ENCODE measurements at places on chromosomes 5 and 9.

DNA sequence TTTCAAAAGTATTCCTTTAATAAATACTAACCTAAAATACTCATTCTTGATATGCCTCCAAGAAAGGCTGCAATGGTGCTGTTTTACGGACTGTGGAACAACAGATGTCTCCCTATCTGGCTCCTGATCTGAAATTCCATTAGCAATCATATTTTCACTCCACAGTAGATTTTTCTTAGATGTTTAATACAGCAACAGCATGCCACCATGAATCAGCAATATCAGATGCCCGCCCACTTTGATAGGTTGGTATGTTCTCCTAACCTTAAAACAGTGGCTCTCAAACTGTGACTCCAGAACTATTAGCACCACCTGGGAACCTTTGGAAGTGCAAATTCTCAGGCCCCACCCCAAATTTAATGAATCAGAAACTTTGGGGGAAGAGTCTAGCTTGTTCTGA is 110.2 kb downstream of the MLLT3 start:
- no peak for DNase-seq

GRCh38 chr5:5158472-5158895 is 18.4 kb downstream of the ADAMTS16 start:
- DNase-seq = no peak

DNA sequence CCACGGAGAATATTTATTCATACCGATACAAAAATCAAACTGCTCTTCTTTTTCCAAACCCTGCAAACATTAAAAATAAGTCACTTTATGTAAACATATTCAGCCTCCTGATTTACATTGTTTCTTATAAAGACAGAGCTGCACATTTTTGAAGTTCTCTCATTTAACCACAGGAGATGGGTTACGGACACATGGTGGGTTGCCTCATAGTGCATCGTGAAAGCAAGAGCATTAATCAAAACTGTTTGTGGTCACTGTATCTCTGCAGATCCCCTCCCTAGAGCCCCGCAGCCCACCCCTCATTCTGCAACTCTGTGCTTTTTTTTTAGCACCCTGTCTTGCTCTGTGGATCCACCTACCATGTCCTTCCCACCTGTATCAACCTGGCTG is 43.3 kb upstream of the EQTN start:
- no peak for DNase-seq

DNA sequence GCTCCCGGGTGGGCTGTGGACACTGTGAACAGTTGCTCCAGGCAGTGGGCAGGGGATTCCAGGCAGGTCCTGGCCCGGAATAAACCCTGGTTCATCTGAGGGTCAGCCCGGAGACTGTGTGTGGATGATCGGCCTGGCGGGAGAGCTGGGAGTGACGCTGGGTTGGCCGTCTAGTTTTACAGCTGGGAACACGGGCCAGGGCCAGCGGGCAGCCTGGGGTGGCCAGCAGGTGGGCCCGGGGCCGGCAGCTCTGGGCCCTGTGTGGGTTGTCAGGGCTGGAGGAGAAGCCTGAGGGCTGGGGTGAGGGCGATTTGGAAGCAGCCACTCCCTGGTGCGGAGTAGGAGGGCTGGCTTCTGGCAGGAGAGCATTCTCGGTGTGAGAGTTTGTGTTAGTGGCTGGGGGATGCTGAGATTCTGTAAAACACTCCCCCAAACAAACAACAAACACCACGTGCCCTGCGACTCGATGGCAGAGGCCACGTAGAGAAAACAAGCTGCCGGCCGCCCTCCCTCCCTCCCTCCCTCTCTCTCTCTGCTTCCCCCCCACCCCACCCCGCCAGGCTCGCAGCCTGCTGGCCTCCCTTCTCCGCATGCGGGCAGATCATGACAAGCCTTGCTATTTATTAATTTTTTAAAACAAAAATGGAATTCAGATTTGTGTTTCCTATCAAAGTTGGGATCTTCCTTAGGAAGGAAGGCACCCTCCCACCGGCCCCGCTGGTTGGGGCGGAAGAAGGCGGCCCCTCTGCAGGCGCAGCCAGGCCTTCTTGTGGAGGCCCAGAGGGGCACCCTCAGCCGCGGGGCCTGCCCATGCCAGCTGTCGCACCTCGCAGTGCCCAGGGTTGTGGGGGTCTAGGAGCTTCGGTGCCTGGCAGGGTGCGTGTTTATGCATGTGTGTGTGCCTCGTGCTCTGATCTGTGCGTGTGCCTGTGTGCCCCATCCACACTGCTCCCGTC is 49.5 kb downstream of the RXRA start:
- no peak for DNase-seq

- DNase-seq = no peak
These were observed 188.0 kb downstream of the SEMA6A start for GRCh38 chr5:116386633-116387032.

GRCh38 chr5:83711982-83712601 is 8.6 kb downstream of the HAPLN1 start:
- peak; percentile 54 for DNase-seq

GRCh38 chr9:136571531-136571930 is 25.7 kb upstream of the NOTCH1 start:
- DNase-seq = no peak

DNA sequence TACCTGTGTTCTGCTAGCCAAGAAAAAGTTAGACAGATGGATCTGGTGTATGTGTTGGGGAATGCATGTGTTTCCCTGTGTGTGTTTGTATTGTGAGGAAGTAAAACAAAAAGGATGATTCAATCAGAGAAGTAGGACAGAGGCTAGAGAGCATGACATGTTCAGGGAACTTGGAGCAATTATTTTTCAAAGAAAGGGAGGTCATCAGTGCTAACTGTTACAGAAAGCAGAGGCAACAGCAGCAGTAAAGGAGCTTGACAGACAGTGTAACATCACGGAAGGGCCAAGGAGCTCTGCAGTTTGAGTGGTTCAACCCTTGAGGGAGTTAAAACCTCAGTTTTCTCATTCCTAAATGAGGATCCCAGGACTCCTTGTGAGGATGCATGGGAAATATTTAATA is 13.2 kb downstream of the SPINK1 start:
- no peak for DNase-seq

DNA sequence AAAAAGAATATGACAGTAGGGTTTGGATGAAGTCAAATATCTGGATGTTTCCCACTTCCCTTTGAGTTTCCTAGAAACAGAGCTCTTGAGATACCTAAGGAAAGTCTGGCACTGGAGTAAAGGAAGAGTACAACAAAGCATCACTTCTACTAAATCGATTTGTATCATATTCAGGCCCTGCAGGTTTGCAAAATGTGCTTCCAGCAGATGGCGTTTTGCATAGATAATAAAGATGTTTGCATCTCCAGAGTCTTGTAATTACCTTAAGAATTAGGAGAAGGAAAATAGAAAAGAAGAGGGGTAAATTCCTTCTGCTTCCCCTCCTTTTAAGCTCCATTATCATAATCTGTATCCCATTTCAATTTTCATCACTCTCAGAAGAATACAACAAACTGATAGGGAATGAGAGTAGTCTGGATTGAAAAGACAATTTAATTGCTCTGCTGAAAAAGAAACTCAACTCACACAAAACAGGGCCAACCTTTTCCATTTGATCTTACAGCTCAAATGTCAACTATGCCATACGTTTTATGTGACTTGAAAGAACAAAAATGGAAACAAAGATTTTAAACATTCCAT is 380.4 kb downstream of the PTPRD start:
- DNase-seq = no peak

GRCh38 chr9:86324308-86324707 is 29.9 kb downstream of the TUT7 start:
- no peak for DNase-seq

DNA sequence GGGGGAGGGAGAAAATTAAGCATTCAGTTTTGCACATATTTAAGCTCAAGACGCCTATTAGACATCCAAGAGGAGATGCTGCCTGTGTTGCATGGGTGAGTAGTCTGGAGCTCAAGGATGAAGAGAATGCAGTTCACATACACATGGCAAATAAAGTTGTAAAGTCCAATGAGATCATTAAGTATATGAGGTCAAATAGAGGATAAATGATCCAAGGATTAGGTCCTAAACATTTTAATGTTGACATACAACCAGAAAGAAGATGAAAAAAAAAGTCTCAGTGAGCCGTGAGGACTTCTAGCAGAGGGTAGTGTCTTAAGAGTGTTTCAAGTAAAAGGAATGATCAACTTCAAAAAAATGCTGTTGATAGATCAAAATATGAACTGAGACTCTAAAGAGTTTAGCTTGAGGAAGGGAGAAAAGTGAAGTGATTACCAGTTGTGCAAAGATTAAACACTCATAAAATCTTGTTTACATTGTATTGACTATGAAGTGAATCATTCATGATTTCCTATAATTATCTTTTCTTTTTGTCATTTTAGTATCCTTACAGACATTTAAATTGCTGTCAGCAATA is 251.8 kb downstream of the ZNF608 start:
- no peak for DNase-seq

DNA sequence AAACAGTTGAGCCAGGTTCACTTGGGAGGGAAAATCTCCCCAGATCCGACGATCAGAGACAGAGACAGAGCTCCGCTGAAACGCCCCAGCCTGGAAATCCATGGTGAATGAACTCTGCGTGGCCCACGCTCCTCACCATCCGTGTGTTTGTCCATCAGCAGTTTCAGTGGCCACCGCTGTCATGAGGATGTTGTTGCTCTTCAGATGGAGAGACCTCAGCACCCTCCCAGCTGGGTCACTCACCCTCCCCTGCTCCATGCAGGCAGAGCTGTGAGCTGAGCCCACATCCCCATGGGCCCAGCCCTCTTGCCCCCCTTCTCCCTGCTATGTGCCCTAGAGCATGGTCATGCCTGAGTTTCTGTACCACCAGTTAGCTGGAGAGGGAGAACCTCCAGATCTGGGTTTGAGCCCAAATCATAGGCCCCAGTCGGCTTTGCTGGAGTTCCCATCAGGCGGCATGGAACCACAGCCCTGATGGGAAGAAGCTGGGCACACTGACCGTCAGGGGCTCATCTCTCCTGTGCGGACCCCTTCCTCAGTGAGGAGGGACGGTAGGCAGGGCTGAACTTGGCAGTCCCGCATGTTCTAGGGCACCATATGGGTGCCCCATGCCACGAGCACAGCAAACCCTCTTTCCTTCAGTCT is 154.4 kb upstream of the COL5A1 start:
- DNase-seq = no peak

GRCh38 chr5:112348387-112348786 is 70.7 kb downstream of the EPB41L4A start:
- DNase-seq = no peak

- DNase-seq = no peak
These were observed 18.5 kb downstream of the P4HA2 start for GRCh38 chr5:132209131-132209530.

DNA sequence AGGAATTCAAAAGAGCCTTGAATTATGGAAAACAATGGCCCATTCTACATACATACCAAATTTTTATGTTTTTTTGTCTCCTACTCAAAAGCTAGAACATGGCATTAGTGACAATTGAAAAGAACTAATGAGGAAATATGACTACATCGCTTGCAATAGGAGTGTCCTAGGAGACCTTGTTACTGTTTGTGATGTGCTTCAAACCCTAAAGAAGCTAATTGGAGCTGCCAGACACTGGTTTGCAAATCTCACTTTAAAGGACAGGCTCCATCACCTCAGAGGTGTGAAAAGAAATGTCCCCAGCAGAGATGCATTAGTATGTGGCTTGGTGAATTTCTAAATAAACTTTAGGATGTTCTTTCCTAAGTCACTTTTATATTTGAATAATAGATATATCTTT is 354.2 kb upstream of the EFNA5 start:
- no peak for DNase-seq

- DNase-seq = peak; percentile 64
These were observed at the start of gene RANBP17 for GRCh38 chr5:170861917-170862766. RANBP17 (plus strand) TSS chr5:170862018.

- no peak for DNase-seq
These were observed 48.5 kb upstream of the HAND1 start for GRCh38 chr5:154526231-154527226.

GRCh38 chr9:107467416-107467815 is 22.2 kb downstream of the KLF4 start:
- DNase-seq = no peak

- no peak for DNase-seq
These were observed 43.0 kb upstream of the NEK6 start for GRCh38 chr9:124214596-124215367.

DNA sequence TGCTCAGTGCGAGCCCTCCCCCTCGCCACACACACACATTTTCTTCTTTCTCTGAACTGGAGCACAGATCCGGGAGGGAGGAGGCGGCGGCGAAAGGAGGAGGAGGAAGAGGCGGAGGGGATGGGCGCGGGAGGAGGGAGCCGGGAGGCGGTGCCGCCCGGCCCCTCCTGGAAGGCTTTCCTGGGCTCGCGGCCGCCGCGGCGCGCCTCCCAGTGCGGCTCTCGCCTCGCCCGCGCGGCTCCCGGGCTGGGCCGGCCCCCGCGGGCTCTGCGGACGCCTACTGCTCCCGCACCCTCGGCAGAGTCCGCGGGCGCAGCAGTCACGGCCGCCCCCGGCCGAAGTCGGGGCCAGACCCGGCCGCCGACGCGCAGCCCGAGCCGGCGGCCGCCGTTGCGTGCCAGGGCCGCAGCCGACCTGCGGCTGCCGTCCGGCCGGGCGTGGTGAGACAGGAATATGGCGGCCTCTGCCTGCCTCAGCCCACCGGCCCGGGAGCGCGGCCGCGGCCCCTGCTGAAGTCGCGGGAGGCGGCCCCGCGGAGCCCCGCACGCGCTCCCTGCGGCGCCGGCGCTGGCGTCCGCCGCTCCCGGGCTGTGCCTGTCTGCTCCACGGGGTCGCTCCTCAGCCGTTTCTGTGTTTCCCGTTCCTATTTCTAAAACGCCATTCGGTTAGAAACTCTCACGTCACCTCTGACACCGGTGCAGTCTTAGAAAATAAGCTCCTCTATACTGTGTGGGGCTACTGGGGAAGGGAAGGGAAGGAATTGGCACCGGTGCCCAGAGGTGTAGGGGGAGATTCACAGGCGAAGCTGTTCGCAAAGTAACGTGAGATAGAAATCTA is 500 bp upstream of the GNAQ start:
- peak; percentile 89 for DNase-seq

DNA sequence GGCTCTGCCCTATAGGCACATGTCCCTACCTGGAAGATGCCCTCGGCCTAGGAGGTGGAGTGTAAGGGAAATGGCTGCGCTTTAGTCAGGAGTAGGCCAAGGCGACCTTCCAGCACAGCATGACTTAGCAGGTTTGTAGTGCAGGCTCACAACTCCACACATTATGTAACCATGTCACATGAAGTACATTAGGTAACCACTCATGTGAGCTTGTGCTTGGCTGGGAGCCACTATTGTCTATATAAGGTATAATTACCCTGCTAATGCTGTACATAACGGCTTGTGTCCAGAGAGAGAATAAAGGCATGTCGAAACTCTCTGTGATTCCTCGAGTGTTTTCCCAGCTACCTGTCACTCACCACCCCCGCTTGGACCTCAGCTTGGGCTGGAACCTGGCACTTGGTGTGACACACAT is 74.9 kb downstream of the CAMK4 start:
- no peak for DNase-seq

GRCh38 chr5:133907075-133907474 is 61.4 kb downstream of the C5orf15 start:
- DNase-seq = no peak

GRCh38 chr5:17670353-17670752 is 36.1 kb downstream of the TAF11L14 start:
- DNase-seq = no peak
